ENCODE measurements at places on chromosomes 11 and 22.

- no peak for DNase-seq
These were observed 28.7 kb downstream of the RPL3 start for GRCh38 chr22:39290724-39291161.

DNA sequence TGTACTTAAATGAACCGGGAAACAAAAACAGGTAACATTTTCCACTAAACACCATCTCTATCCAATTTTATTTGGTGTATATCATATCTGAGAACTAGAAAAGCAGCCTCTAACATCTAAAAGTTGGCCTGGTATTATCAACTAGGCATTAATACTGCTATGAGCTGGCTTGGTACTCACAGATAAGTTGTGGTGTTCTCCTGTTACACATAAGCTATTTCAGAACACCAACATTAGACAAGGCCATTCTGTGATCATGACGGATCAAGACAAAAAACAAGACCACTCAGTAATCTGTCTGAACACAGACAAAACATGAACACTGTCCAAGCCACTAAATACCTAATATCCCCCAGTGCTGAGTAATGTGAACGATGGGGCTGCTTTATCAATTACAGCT, 11.9 kb downstream of the RIC3 start:
- DNase-seq = no peak

DNA sequence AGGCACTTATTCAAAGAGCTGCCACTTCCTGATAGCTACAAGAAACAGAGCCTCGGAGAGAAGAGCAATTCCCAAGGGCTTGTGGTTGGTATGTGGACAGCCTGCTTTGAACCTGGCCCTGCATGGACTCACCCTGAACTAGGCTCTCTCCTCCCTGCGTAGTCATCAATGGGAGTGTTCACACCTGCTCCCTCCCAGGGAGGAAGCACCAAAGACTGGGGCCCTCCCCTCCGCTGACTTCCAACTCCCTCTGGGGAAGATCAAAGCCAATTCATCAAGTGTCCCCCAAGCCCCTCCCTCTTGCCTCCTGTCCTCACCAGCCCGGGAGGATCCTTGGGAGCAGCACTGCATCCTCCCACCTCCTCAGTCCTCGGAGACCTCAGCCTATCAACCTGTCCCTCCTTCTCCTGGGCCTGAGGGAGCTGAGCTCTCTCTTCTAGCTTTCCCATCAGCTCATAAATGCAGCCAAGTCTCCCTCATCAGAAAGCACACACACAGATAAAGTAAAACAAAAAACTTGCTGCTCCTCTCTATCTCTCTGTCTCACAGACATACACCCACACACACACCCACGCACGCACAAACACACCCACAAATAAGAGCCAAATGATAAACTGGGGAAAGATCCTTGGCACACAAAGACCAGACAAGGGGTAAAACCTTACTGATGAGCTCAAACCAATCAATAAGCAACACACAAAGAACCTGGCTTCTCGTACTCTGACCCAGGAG, 3.3 kb downstream of the A4GALT start:
- no peak for DNase-seq

- DNase-seq = peak; percentile 36
These were observed 410 bp downstream of the GLB1L3 start for GRCh38 chr11:134276396-134277182.

GRCh38 chr11:101022256-101022655, 107.4 kb downstream of the PGR start:
- no peak for DNase-seq

All from activated T-cell treated with anti-CD3 and anti-CD28 coated beads, Interleukin-2, amount 50 U/mL, for 72 hours (primary cell).